ENCODE measurements at places on chromosomes 16 and 17.

GRCh38 chr16:54268340-54268739 lies 18.2 kb downstream of the IRX3 start:
- DNase-seq, result no peak

GRCh38 chr17:78138204-78139060 lies 7.8 kb upstream of the C17orf99 start:
- no peak for DNase-seq

DNA sequence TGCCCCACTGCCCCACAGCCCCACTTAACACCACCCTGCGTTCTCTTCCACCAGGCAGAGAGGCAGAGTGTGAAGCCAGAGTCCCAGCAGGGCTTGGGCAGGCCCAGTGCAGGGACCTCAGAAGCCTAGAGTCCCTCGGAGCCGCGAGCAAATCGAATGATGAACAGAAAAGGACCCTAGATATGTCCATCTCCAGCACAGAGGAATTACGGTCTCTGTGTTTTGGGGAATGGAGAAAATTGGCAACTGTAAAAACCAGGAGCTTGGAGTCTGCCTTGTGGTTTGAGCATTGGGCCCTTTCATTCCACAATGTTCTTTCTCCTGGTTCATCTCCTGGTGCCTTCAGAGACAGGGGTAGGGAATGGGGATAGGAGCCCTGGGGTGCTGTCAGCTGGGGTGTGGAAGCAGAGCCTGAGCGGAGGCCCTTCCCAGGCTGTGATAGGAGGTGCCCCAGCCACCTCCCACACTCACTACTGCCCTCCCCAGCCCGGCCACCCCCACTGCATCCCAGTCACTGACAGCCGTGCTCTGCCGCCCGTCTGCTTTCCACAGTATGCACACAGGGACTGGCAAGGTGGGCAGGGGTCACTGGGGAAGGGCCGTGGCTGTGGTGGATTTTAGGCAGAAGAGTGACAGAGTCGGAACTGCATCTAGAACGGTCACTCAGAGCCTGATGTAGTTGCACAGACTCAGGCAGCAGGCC lies 26.7 kb downstream of the TBX4 start:
- DNase-seq, result no peak

DNA sequence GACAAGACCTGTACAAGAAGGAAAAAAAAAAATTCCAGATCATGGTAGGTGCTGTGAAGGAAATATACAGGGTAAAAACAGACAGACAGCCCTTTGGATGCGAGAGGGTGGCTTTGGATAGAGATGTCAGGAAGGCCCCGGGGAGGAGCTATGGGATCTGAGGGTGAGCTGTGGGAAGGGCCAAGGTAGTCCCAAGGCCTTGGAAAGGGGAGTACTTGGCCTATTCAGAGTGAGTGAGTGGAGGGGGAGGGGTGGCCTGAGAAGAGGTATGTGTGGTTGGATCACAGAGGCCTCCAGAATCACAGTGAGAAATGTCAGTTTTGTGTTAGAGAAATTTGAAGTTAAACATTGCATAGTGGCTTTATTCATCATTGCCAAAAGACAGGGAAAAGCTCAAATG lies 31.2 kb upstream of the AKTIP start:
- no peak for DNase-seq

DNA sequence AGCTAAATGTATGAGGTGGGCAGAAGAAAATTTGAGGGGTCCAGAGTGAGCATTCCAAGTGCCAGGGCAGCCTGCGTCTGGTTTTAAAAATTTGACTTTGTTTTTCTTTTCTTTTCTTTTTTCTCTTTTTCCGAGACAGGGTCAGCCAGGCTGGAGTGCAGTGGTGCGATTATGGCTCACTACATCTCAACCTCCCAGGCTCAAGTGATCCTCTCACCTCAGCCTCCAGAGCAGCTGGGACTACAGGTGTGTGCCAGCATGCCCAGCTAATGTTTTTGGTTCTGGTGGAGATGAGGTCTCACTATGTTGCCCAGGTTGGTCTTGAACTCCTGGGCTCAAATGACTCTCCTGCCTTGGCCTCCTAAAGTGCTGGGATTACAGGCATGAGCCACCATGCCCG lies 15.6 kb downstream of the SMPD3 start:
- no peak for DNase-seq

- DNase-seq, result no peak
Measured at GRCh38 chr16:77780378-77780837, 8.0 kb upstream of the VAT1L start.

GRCh38 chr16:81717662-81718189 lies 61.4 kb upstream of the PLCG2 start:
- no peak for DNase-seq

DNA sequence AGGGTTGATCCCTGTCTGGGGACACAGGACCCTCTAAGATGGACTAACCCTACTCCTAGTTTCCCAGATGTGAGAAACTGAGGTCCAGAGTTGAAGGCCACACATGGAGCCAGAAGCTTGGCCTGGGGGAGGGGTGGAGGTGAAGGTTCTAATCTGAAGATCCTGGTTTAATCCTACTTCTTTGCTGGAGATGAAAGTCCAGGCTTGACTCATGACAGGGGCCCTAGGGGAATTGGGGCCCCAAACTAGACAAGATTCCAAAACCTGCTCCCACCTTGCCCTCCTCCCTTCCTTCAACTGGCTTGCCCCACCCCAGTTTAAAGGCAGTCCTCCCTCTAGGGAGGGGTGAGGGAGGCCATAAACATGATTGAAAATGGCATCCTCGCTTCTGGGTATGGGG lies 21.6 kb downstream of the IGF2BP1 start:
- DNase-seq, result no peak

DNA sequence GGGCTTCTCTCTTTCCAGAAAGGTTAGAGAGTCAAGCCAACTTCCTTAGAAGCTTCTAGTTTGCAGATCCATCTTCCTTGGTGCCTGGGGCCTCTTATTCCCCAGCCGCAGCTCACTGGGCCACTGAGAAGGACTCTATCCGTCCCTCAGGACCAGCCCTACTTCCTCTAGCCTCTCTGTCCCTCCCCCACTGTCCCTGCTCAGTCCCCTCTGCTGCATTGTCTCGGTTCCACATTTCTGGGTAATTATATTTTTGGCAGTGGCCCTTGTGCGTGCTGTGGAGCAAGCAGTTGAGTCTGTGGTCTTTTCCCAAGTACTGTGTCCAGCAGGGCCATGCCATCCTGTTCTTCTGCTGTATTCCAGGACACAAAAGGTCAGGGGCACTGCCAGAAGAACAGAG lies 17.8 kb downstream of the IRX3 start:
- DNase-seq, result no peak

DNA sequence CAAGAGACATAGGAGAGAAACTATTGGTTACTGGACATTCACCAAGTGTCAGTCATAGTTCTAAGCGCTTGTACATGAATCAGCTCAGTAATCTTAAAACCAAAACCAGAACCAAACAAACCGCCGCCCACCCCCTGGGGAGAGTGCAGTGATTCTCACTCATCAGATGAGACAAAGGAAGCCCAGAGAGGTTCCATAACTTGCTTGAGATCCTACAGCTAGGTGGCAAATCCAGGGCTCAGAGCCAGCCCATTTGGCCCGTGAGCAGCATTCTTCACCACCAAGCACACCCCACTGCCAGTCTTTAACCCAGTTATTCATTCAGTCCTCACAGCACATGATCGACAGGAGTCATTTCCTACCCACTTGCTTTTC lies 37.2 kb upstream of the RGS9 start:
- DNase-seq, result peak; percentile 14

DNA sequence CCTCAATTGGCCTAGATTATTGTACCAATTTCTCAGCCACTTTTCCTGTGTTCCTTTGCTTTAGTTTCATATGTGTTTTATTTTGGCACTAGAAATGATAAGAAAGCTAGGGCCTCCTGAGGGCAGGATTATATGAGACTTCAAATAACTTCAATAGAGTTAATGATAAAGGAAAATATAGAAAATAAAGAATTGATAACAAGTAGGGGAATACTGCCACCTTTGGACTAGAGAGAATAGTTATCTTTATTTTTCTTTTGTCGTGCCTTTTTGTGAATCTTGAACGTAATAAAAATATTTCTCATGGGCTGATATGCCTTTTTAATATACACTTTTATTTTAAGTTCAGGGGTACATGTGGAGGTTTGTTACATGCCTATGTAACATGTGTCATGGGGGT lies 29.3 kb upstream of the RBL2 start:
- DNase-seq, result no peak

DNA sequence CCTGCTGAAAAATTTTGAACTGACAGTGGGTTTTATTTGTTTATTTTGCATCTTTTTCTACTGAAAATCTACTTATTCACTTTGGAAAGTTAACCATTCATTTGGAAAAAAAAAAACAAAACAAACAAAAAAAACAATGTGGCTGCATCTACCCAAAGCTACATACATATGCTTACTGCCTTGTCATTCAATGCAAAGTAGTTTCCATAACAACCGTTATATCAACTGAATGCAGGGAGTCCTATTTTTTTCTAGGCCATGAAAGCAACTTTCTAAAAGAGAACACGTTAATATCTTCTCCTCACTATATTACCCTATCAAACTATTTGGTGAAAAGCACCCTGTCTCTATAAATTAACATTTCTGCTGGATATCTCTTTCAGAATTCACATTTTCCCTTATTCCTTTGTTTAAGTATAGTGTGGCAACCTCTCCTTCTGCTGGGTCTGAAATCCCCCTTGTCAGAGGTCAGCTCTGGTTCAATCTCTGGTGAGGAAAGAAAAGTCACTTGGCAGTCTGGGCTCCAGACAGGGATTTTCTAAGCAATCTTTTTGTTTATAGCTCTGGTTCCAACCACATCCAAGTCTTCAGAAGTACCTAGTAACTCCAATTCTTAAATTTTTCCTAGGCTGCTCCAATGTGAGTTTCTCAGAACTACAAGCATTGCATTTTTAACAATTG lies 528.4 kb upstream of the TOM1L1 start:
- DNase-seq, result no peak

- DNase-seq, result no peak
Measured at GRCh38 chr17:54916721-54917120, 16.1 kb downstream of the TOM1L1 start.

DNA sequence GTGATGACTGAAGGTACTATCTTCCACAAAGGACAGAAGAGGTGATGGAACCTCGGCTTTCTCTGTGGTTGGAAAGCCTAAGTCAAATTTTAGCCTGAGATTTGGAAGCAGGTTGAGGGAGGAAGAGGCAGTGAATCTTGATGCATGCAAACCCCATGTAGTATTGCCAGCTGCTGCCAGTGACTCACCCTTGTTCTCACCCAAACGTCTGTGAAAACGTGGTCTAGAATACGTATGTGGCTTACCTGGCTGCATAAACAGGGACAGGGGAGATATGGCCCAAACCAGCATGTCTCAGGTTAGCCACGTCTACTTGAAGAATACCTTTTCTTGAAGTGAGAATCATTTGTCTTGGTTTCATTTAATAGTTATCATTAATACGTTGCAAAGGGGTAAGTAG lies 438.0 kb upstream of the MAF start:
- DNase-seq, result no peak

GRCh38 chr16:11871193-11871592 lies 19.9 kb upstream of the RSL1D1 start:
- DNase-seq, result no peak

- DNase-seq, result no peak
Measured at GRCh38 chr17:27577121-27577761, 53.7 kb upstream of the LGALS9 start.

GRCh38 chr17:77546772-77547241 lies 406.0 kb downstream of the SEC14L1 start:
- DNase-seq, result no peak

- DNase-seq, result no peak
Measured at GRCh38 chr16:17304491-17305119, 166.2 kb downstream of the XYLT1 start.

DNA sequence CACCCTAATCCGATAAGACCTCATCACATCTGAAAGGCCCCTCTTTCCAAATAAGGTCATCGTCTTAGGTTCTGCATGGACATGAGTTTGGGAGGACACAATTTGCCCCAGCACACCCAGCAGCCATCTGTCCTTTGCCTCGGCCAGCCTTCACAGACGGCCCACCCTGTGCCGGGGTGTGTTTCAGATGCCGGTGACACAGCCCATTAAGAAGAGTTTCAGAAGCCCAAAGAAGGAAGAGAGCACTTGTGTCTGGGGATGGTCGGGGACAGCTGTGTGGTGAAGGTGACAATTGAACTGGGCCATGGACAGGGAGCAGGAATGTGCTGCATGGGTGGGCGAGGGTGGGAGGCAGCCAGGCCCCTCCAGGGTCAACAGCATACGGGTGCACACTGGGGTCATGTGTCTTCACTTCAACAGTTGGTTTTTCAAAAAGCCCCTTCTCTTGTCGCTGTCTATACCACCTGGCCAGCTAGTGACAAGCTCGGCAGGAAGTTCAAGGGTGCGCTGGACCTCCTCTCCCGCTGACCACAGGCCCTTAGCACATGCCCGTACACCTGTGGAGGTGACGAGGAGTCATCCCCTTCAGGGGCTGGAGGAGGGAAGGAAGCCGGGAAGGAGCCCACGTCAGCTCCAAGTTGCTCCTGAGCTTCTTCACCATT lies 183.1 kb downstream of the C16orf95 start:
- DNase-seq, result no peak

DNA sequence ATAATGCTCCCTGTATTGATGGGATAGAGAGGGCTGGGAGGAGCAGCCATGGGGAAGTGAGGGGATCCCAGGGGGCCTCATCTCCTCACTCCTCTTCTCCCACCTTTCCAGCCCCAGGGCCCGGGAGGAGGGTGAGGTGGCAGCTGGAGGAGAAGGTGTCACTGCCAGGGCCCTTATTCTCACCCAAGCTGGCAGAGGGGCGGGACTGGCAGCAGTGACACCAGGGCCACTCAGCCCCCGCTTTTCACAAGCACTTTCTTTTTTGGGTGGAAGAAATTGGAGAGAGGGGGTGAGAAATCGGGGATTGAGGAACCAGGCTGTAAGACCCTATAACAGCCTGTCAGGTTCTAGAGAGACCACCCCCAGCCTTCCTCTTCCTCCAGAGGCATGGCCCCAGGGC lies 2.4 kb upstream of the TBX21 start:
- DNase-seq, result no peak

DNA sequence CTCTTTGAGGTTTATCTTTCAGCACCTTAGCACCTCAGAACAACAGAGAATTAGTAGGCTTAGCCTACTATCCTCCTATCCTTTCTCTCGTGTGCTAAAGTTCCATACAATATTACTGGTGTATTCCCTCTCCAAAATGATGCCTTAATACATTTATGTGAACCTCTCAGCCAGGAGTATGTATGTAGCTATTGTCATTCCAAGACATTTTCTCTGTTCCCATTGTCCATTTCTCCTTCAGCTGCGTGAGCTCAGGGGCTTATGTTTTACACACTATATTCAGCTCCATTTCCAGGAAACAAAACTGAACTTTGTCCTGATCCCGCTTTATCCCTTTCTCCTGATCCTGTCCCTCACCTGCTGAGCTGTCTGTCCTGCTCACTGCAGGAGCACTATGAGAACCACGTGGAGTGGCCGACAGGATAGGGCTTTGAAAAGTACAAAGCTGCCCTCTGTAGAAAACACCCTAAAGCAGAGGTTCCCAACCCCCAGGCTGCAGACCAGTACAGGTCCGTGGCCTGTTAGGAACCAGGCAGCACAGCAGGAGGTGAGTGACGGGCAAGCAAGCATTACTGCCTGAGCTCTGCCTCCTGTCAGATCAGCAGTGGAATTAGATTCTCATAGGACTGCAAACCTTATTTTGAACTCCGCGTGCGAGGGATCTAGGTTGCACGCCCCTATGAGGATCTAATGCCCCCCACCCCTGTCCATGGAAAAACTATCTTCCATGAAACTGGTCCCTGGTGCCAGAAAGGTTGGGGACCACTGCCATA lies 55.7 kb downstream of the CENPV start:
- no peak for DNase-seq
